Renal cortical epithelial cell (primary cell): ENCODE measurements at places on chromosomes 4 and X. TPM values are rescaled to one million over a fixed set of nuclear protein-coding genes. Genes with fewer than 3 reads are reported as not detected.

DNA sequence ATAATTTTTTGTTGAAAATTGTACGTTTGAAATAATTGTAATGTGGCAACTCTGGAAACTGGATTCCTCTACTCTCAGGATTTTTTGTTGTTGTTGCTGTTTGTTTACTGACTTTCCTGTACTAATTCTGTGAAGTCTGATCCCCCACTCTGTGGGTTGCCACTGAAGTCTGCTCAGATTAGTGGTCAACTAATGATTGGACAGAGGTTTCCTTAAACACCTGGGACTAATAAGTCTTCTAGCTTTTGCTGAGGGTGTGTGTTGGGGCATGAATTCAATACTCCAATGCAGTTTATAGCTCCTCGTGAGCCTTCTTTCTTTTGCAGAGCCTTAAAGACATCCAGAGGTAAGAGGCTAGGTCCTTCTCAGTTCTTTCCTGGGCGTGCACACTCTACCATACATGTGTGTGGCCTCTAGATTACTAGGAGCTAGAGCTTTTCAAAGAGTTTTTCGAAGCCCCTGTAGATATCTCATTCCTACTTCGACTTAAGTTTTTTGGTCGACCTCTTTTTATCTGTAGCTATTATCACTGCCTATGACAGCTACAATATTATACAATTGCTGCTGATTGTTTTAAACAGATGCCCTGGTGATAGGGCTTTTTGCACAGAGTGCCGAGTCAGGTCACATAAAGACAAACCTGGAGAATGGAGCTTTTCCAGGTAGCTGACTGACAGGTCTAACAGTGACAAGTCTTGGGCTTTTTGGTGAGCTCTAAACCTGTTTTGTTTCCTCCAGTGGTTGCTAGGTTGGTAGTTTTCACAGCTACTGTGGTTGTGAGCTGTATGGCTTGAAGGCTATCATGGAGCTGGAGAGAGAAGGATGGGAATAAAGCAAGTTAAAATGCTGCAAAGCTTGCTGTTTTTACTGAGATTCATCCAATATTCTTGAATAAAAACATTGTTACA lies 34.0 kb downstream of the BMP2K start:
- no peak for DNase-seq

DNA sequence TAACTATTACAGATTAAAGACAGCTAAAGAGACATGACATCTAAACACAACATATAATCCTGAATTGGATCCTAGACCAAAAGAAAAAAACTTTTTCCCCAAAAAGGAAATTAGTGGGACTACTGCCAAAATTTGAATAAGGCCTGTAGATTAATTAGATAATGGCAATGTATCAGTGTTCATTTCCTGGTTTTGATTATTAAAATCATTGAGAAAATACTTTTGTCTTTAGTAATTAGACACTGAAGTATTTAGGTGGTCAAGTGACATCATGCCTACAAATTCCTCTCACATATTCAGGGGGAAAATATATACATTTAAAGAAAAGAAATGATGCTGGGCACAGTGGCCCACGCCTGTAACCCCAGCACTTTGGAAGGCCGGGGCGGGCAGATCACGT lies 10.4 kb upstream of the USO1 start:
- DNase-seq = no peak

GRCh38 chr4:121698236-121698671 lies 1.5 kb upstream of the ANXA5 start:
- DNase-seq = no peak

DNA sequence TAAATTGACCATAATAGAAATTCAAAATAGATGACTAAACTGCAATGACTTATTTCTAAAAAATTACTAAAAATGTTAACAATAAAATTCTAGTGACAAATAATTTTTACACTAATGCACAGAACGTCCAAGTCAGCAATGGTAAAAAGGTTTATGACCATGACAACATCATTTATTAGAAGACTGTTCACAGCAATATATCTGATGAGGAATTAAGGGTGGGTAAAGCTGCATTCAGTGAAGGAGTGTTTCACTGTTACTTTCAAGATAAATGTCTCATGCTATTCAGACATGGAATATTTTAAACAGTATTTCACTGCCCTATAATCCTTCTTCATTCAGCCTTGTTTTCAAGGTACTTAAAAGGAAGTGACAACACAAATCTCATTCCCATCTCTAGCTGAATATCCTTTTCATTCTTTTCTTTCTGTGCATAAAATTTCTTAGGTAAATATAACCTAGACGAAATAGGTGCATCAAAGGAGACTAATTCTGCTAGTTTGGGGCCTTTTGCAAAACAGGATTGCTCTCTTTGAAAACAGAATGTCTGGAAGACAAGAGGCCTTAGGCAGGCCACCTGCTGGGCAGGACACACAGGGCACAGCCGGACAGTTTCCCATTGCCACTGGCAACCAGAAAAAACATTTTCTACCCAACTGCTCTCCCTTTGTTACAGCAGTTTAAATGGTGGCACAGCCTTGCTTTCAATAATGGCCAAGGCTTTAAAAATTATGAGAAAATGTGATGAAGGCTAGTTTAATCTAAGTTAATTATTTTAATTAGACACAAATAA lies 600.3 kb downstream of the SPRY1 start:
- no peak for DNase-seq

DNA sequence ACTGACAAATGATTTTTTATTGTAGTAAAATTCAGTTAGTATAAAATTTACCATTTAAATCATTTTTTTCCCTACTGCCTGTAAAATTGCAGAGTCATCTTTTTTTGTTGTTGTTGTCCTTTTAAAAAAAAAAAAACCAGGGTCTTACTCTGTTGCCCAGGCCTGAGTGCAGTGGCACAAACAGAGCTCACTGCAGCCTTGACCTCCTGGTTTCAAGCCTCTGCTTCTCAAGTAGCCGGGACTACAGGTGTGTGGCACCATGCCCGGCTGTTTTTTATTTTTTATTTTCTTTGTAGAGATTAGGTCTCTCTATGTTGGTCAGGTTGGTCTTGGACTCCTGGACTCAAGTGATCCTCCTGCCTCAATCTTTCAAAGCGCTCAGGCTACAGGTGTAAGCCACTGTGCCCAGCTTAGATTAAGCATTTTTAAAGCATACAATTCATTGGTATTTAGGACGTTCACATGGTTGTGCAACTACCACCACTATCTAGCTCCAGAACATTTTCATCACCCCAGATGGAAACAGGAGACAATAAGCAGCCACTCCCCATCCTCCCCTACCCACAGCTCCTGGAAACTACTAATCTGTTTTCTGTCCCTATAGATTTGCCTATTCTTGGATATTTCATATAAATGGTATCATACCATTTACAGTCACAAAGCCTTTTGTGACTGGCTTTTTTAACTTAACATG lies 59.7 kb upstream of the PGRMC2 start:
- no peak for DNase-seq

DNA sequence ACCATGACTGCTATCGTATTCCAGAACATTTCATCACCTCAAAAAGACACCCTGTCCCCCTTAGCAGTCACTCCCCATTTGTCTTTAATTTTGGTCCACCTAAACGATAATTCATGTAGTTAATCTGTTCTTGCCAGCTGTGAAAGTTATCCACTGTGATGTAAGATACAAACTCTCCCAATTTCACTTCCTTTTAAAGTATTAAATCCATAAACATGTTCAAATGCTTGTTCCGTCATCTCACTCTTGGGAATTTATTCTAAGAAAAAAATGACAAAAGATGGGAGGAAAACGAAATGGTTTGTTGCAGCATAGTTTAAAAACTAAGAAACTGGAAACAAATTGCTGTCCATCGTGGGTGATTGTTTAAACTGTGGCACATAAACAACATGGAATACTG lies 53.7 kb upstream of the IRF2 start:
- no peak for DNase-seq

DNA sequence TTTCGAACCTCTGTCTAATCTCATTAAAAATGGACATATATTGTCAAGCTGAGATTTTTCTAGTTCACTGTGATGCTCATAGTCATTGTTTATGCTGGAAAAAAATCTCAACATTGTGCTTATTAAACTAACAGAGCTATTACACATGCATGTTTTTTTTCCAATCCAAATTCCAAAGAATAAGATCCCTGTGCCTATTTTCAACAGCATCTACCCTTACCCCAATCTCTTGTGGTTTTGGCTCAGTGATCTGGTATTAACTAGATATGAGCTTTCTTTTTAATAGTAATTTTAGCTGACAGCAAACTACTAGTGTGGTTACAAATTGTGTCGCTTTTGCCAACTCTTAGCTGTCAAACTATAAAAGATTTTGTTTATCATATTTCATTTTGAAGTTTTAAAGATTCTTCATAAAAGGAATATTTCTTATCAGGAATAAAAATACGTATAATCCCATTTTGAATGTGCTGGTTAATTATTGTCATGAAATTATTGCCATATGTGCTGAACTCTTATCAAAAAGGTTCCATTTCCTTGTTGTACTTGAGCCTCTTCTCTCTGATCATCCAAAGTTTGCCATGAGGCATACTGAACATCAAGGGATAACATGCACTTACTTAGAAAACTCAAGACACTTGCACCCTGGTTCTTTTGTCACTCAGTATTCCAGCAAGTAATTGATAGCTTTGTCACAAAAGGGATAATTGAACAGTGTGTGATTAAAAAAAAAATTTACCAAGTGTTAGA lies 241.2 kb downstream of the ARHGAP24 start:
- no peak for DNase-seq

DNA sequence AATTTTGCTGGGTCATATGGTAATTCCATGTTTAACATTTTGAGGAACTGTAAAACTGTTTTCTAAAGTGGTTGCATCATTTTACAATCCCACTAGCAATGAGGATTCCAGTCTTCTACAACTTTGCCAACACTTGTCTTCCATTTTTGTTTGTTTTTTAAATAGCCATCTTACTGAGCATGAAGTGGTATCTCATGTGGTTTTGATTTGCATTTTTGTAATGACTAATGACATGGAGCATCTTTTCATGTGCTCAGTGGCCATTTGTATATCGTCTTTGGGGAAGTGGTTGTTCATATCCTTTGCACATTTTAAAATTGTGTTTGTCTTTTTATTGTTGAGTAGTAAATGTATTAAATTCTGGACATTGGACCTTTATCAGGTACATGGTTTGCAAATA lies 94.7 kb downstream of the TMEM131L start:
- no peak for DNase-seq

GRCh38 chrX:12308420-12308819 lies 170.1 kb downstream of the FRMPD4 start:
- DNase-seq = no peak

DNA sequence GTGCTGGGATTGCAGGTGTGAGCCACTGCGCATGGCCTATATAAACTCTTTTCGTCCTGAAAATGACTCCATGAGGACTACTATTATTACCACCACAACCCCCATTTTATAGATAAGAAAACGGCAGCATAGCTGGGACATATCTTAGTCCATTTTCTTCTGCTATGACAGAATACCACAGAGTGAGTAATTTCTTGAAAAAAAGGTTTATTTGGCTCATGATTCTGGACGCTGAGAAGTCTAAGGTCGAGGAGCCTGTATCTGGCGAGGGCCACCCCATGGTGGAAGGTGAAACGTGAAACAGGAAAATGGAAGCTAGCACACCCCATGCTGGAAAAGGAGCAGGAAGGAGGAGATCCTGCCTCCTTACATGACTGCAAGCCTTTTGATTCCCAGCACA lies 68.9 kb downstream of the SMIM20 start:
- no peak for DNase-seq

DNA sequence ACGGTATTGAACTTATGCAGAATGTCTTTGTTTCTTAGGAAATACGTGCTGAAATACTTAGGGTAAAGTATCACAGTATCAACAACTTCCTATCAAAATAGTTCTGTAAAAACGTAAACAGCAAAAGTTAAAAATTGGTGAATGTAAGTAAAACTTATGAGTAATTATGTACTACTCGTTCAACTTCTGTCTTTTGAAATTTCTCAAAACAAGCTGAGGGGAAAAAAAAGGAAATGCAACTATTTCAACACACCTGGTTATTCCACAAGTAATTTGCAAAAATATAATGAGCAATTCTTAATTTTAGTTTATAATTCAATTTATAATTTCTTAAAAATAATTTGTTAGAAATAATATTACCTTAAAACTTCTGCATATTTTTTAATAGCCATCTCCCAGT lies 8.3 kb downstream of the PPID start:
- no peak for DNase-seq

DNA sequence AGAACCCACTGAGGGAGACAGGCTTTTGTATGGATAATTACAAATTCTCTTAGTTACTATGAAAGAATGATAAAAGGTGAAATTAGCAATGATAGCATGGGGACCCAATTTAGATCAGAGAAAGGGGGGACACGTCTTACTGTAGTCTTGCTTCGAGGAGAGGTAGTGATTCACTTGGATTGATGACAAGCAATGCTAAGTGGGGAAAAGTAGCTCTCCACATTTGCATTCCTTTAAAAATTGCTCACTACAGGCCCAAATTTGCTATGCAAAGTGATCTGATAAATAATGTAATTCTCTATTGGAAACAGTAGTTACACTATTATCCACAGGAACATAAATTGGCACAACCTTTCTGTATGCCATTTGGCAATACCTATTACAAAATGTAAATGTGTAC lies 42.5 kb upstream of the MAP3K15 start:
- no peak for DNase-seq

Gene CCKAR
- total RNA-seq = 0.05 TPM in 1 of 2 replicates, not detected in the other

Gene NAT8L
- 0.17 and 1.2 TPM in 2 replicates for total RNA-seq

Gene ZNF157
- 0.17 and 0.65 TPM in 2 replicates for total RNA-seq

Gene DMD
- 1.6 and 4.0 TPM in 2 replicates for total RNA-seq

Gene PRDX4
- 100 and 200 TPM in 2 replicates for total RNA-seq

Gene MECP2
- 16.7 and 32.1 TPM in 2 replicates for total RNA-seq
